ENCODE measurements at places on chromosomes 5 and 9. TPM values are rescaled to one million over a fixed set of nuclear protein-coding genes. Genes with fewer than 3 reads are reported as not detected.

The THOC3 gene
- 128 TPM for polyA plus RNA-seq

The PPIP5K2 gene
- 19.2 TPM for polyA plus RNA-seq

The CHSY3 gene
- polyA plus RNA-seq = not detected

The ITK gene
- 245 TPM for polyA plus RNA-seq

The JADE2 gene
- polyA plus RNA-seq = 55.7 TPM

The CCDC69 gene
- 112 TPM for polyA plus RNA-seq

The PPP3R2 gene
- polyA plus RNA-seq = not detected

The TLE1 gene
- 3.5 TPM for polyA plus RNA-seq

The ADGRD2 gene
- not detected for polyA plus RNA-seq

DNA sequence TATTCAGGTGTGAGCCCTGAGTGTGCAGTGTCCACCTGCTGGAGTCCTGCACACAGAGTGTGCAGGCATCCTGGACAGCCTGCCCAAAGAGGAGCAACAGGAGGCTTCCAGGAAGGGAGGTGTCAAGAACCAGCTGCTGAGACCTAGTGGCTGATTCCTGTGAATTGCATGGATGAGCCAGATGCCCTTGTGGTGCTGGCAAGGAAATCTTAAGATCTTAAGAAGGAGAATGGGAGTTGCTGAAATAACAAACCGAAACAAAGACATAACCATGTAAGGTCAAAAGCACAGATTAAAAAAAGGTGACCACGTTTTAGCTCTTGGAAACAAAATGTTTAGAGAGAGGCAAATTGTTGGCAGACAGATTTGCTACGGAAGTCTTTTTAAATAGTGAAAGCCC, 29.3 kb upstream of the RPS23 start:
- DNase-seq = no peak

- DNase-seq = no peak
Observed at GRCh38 chr9:37300620-37301019, 121.9 kb upstream of the GRHPR start.

DNA sequence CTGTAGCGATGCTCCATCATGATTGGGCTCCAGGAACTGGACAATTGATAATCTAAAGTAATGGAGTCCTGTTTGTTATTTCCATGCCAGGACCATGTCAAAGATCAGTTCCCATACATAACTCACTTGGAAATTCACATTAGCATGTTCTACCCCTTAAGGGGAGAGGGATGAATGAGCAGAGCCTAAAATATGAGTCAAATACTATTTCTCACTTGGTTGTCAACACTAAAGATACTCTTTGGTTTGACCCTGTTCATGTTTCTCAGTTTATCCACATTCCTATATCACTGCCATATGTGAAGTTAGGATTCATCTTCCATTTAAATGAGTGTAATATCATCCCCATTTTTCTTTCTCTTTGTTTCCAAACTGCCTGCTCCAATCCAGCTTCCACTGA, 321.6 kb upstream of the PAPPA start:
- no peak for DNase-seq

DNA sequence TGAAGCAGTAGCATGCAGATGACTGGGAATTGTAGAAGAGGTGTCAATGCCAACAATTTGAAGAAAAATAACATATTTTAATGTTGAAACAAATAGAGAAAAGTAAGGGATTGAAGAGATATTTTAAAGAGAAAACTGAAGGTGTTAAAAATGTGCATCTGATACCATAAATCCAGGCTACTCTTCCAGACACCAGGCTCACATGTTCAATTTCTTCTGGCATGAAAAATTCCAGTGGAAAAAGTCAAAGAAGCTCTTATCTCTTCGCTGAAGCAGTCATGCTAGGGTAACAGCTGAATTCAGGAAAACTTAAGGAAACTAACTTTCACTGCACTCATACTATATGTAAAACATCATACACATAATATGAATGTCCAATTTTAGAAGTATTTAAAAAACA, 335.0 kb downstream of the PDE4D start:
- DNase-seq = no peak

DNA sequence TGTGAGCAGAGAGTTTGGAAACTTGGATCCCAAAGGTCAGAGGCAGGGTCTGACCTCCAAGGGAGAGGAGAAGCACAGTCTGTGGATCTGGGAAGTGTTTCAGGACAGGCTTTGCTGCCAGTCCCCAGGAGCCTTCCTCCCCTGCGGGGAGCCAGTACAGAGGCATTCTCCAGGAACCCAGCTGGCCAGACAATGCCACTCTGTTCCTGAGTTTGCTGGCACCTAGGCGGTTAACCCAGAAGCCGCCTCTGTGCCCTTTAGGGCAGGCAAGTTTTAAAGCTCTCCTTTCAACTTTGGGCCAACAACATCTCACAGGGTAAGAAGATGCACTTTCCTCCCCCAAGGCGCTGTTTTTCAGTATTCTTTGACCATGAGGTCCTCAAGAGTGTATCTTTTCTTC, 37.0 kb upstream of the FGF1 start:
- no peak for DNase-seq

- DNase-seq = no peak
Observed at GRCh38 chr5:15719784-15720183, 219.8 kb downstream of the FBXL7 start.

DNA sequence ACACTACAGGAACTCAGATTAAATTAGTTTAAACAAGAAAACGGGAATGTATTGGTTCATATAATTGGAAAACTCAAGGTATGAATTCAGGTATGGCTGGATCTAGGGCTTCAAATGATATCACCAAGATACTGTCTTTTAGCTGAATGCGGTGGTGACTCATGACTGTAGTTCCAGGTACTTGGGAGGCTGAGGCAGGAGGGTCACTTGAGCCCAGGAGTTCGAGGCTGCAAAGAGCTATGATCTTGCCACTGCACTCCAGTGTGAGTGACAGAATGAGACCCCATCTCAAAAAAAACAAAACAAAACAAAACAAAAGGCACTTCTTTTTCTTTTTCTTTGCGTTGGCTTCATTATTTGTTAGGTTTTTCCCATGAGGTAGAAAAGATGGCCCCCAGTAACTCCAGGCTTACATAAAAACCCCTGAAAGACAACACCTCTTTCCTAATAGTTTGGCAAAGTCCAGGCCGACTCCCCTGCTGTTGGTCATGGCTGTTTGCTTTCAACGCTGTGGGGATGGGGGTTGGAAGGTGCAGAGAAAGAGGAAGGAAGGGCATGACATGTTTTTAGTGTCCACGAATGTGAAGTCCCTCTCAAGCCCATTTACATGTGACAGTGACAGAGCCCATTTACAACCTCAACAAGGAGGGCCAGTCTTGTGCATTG, 39.8 kb upstream of the CRB2 start:
- DNase-seq = no peak

DNA sequence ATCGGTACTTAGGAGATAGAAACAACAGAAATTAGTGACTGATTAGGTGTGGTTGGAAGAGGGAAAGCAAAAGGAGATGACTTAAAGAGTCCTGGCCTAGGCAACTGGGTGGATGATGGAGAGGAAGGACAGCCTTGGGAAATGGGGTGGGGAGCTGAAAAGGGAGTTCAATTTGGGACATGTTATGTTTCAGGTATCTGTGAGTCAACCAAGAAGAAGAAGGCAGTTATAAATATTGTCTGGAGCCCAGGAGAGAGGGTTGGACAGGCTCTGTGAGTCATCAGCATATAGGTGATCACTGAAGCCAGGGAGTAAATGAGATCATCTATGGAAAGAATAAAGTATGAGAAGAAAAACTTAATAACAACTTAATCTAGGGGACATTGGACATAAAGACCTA, 357.7 kb downstream of the NPR3 start:
- DNase-seq = no peak

DNA sequence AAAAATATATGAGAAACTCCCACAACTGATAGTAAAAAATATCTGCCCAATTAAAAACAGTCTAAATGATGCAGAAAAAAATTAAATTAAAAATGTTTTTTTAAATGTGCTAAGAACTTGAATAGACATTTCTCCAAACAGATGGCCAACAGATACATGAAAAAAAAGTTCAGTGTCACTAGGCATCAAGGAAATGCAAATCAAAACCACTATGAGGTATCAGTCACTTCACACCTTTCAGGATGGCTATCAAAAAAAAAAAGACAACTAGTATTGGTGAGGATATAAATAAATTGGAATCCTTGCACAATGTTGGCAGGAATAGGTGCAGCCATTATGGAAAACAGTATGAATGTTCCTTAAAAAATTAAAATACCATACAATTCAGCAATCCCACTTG, 16.6 kb downstream of the ZNF131 start:
- no peak for DNase-seq

DNA sequence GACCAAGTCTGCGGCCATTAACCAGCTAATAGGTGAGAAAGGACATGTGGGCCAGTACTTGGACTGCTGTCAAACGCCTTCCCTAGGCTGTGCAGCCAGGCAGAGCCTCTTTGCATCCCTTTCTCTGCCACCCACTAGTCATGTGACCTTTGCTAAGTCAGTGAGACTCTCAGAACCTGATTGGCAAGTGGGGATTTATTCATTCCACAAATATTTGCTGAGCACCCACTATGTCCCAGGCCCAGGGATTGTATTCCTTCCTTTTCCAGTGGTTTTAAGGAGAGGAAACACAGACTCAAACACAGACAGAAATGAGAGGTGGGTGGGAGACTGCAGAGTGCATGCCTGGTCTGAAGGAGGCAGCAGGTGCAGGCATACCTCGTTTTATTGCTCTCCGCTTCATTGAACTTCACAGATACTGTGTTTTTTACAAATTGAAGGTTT, 71.6 kb upstream of the GALNT10 start:
- no peak for DNase-seq

GRCh38 chr5:54362434-54362833, 52.1 kb upstream of the ARL15 start:
- no peak for DNase-seq

GRCh38 chr5:21889581-21889980, 963.6 kb downstream of the CDH12 start:
- DNase-seq = no peak

- DNase-seq = no peak
Observed at GRCh38 chr9:34994260-34994899, 4.8 kb downstream of the DNAJB5 start.

- no peak for DNase-seq
Observed at GRCh38 chr9:130308081-130308571, 42.6 kb downstream of the HMCN2 start.

- no peak for DNase-seq
Observed at GRCh38 chr5:96927008-96927407, 8.9 kb upstream of the LNPEP start.

- DNase-seq = no peak
Observed at GRCh38 chr9:70011366-70011765, 32.3 kb upstream of the MAMDC2 start.

DNA sequence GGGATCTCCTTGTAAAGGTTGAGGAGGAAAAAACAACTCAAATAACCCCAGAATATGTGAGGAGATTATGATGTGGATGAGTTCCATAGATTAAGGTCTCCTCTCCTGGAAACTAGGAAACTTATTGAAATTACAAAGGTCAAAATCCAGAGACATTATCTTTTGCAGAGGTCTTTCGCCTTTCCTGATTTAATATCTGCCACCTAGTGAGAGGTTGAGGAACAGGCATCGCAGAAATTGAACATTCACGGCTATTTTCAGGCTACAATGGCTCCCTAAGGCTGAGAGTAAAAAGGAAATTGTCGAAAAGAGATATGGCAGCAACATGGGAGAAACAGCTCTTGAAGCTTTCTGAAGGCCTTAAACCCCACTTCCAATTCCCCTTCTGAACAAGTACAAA, 127.5 kb upstream of the PLCXD3 start:
- no peak for DNase-seq

GRCh38 chr9:103014242-103014641, 19.1 kb downstream of the CYLC2 start:
- no peak for DNase-seq

GRCh38 chr5:166845044-166845443, 1446.4 kb upstream of the WWC1 start:
- DNase-seq = no peak

- no peak for DNase-seq
Observed at GRCh38 chr5:125394661-125395280, 648.3 kb upstream of the ZNF608 start.

GRCh38 chr5:12669326-12669725, 765.1 kb upstream of the CTNND2 start:
- no peak for DNase-seq

DNA sequence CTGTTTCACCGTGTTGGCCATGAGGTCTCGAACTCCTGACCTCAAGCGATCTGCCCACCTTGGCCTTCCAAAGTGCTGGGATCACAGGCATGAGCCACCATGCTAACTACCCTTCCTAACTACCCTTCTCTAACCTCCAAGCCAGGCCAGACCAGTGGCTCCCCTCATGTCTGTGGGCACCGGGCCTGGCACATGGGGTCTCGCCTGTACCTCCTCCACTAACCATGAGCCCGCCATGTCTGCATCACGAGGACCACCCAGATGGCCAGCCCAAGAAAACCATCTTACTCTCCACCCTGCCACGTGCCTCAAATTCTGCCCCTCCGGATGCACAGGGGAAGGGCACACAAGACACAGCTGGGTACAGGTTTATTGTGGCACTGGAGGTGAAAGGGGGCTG, 9.6 kb upstream of the DBN1 start:
- DNase-seq = no peak

DNA sequence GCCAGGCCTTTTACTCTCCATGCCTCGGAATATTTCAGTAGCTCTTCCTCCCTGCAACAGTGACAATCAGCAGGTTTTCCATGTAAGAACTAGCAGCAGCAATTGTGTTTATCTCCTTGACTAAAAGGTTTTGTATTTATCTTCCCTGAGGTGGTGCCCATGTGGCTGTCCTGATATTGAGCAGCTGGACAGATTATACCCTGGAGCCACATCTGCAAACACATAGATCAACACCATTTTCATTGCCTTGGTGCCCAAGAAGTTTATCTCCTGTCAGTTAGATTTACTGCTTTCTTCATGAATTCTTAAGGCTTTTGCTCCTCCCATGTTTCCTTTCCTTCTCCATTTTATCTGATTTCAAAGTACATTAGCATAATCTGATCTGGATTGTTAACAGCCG, 378.4 kb downstream of the SPATA31D1 start:
- no peak for DNase-seq

DNA sequence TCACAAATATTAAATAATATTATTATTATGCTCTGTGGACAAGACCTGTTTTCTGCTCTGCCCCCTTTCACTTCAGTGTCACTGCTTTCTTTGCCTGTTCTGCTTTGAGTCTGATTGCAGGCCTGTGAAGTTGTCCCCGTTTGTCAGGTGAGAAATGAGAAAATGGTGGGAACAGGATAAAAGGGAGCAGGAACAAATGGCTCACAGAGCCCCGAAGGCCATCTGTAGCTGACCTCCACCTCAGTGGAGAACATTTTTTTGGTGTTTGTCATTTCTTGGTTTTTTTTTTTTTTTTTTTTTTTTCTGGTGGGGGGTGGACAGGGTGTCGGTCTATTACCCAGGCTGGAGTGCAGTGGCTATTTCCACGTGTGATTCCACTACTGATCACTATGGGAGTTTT, 13.2 kb upstream of the S100Z start:
- no peak for DNase-seq

DNA sequence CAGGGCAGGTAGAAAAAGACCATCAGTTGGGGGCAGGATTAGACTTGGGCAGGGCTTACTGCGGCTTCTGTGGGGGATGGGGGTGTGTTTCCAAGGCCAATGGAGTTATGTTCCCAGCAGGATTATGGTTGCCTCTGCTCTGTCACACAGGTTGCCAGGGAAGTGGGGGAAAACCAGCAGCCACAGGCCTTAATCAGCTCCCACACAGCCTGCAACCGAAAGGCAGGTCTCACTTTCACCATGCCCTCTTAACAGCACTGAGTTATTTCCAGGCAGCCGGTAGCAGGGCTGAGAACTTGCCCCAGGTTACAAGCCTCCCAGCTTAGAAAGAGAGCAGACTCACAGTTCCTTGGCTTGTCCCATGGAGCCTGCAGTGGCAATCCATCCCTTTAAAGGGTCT, 205.5 kb downstream of the FGF10 start:
- DNase-seq = no peak

All from naive thymus-derived CD4-positive, alpha-beta T cell (primary cell).